Activated CD4-positive, alpha-beta T cell treated with anti-CD3 and anti-CD28 coated beads for 4 hours (primary cell): ENCODE measurements at places on chromosomes 5 and 9.
A peak's percentile ranks its signal among the peaks of the same experiment; 100 is the strongest.

GRCh38 chr5:80269991-80270438, 14.2 kb upstream of the SERINC5 start:
- peak; percentile 29 for DNase-seq

- no peak for DNase-seq
Observed at GRCh38 chr5:67187006-67187715, 9.4 kb downstream of the CD180 start.

DNA sequence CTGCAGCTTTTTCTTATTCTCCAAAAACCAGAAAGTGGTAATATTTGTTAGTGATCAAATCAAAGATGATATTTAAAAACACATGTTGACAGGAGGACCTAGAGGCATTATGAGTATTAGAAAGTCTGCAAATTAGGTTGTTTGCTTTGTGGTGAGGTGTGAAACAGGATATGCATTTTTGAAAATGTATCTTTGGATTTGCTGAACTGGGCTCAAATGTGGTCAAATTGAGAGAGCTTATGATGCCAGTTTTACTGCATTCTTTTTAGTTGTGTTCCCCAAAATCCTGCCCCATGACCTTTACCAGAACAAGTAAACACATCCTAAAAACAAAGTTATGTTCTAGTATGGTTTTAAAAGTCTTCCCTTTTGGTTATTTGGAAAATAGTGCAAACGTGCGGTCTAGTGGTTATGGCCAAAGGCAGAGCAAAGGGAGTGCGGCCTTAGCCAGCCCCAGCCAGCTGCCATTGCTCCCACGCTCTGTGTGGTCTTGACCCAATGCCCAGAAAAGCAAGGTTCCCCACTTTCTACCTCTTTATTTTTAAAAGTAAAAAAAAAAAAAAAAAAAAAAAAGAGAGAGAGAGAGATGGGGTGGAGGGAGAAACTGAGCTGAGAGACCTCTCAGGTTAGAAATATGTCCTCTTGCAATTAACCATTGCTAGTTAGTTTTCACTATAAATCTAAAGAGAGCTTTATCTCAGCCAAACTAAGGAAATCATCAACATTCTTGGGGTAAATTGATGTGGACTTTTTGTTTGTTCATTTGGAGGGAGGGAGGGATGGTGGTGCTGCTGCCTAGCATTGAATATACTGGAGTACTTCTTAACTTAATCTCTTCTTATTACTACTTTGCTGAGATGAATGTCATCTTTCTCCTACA, 176.6 kb downstream of the ARHGAP26 start:
- DNase-seq = no peak

GRCh38 chr9:127574072-127574993, 37.7 kb upstream of the STXBP1 start:
- DNase-seq = no peak

DNA sequence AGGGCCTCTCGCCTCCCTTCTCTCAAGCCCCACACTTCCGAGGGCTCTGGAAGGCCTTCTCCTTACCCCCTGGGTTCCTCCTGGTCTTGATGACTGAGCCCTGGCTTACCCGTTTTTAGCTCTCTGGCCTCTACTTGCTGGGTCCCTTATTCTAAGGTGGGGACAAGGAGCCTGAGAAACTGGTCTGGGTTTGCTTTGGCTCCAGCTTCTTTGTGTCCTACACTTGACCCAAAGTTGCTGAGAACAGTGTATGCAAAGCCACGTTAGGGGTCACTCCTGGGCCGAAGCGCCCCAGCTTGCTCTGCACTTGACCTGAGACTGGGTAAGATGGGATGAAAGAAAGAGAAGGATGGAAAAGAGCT, 788 bp downstream of the ZNF346 start:
- DNase-seq = no peak

- DNase-seq = no peak
Observed at GRCh38 chr9:121303456-121304451, 35.8 kb downstream of the GSN start.

GRCh38 chr5:1497242-1497777, 26.4 kb downstream of the LPCAT1 start:
- DNase-seq = no peak

DNA sequence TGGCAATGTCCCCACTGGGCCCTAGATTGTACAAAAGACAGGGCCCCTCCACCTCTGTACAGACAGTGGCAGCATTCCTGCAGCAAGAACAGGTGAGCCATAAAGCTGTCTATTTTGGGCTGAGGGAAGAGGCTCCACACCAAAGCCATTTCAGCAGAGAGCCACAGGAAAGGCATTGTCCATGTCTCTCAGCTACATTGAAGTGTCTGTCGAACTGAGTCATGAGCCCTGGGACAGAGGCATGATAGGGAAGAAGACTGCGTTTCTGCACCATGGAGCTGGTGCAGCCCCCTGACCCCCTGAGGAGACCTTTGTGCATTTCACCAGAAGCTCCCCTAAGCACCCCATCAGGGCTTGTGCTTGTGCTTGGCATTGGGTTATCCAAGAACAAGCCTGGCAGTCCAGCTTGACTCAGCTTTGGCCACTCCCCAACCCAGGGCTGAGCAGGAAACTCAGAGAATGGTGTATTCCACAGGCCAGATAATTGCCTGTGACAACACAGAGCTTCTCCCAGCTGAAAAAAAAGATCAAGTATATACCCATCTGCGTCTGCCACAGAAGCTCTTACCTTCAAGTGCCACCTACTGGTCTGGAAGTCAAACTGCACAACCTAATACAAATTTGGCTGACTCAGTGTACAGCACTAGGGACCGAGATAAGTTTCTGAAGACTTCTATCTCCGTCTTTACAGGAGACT, 5.9 kb upstream of the FRMD3 start:
- DNase-seq = no peak

DNA sequence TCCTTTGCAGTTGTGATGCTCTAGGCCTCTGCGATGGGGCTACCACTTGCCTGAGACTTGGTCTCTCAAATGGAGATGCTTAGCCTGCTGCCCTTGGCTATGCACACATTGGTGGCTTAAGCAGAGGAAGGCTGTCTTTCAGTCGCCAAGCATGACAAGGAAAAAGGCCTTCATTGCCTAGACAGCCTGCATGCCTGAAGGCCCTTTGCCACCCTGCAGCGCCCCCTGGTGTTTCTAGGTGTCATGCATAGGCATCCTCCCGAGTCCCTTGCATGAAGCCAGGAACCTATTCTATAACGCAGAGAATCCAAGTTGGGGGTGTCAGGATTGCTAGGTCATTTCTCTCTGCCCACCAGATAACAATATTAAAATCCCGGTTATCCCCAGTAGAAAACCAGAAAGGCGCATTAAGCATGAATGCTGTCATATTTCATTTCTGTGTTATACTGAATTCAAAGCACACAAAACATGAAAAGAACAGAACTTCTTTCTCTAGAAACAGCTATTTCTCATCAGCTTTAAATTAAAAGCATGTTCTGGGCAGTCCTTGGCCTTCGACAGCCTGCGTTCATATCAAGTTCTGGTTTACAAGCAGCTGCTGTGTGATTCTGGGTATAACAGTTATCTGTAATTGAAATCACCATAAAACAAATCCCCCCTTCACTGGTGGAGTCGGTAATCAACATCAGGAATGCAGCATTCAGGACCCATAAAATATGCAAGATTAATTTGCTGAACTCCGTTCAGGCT, 59.7 kb upstream of the TRPC7 start:
- peak; percentile 2 for DNase-seq
